Stimulated activated CD4-positive, alpha-beta T cell treated with anti-CD3 and anti-CD28 coated beads, Interleukin-1b, Interleukin-23, amount 100 ng/mL, for 4 hours (primary cell): ENCODE measurements at places on chromosomes 2 and 18.

DNA sequence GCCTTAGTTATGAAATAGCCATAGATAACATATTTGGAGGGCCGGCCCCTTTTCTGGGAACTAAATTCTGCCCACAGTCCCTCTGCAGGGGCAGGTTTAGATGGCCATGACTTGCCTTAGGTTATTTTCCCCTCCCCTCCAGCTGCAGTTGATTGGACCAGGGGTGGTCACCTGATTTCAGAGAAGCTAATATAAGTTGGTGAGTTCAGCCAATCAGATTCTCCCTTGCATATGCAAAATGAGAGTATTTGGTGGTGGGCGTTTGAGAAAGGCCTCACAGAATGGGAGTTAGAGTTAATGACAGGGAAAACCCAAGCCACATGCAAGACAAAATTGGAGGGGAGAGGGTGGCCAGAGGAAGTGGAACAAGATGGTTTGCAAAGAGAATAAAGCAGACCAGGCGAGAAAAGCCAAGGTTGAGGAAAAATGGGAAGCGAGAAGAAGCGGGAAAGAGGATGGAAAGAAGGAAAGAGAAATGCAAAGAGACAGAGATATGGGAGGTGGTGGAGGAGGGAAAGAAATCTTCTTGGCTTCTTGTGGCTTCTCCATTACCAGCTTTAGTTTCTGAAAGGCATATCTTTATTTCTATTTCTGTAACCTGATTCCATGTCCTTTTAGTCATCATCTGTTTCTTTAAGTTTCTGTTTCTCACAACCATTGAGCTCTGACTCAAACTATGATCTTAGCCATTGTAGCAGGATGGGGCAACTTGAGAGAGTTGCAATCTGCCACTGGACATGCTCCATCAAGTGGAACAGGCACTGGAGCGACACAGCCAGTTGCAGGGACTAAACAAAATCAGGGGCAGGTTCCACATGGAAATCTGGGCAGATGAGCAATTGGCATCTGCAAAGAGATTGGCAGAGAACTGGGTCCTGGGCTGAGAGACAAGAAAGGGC lies 108.1 kb upstream of the SIX3 start:
- DNase-seq, result no peak

DNA sequence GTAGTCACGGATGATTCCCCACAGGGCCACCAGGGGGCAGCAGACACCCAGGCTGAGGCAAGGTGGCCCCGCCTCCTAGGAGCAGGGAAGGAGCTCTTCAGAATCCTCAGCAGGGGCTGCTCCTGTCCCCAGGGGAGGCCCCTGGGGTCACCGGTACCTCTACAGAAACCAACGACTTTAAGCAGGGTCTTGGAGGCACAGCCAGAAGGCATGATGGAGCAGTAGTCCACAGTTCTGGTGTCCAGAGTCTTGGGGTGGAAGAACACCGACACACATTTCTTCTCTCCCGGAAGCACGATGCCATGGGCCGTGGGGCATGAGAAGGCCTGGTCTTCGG lies 11.5 kb downstream of the CFAP65 start:
- peak; percentile 65 for DNase-seq

DNA sequence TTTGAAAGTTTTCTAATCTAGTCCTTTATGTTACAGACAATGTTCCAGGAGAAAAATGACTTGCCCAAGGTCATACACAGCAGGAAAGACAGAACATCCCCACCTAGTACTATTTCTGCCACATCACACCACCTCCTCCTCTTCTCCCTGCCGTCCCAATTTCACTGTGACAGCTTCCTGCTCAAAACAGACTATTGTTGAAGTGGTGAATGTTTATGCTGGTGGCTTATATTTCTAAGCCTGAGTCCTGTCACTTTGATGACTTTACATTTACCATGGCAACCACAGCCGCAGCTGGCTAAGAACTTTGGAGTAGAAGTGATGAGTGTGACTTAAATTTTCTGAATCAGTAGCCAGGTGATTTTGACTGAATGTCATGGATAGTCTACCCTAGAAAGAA lies 10.0 kb downstream of the GALNT5 start:
- no peak for DNase-seq

GRCh38 chr18:28040211-28040610 lies 136.7 kb downstream of the CDH2 start:
- no peak for DNase-seq

- DNase-seq, result no peak
Observed at GRCh38 chr2:55842046-55842445, 81.5 kb downstream of the EFEMP1 start.

DNA sequence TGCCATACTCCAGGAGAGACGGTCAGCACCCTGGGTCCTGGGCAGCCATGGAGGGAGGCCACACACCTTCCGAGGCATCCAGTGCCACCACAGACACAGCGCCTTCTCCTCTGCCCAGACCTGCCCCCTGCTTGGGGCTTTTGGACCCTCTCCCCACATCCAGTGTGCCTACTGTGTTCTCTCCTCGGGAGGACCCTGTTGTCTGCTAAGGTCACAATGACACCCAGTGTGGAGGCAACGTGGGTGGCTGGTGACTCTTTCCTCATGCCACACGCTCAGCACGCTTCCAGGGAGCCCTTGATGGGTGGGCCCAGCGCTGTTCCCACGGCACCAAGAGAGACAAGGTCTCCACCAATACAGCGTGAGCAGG lies 251.9 kb downstream of the EIPR1 start:
- DNase-seq, result no peak

- DNase-seq, result no peak
Observed at GRCh38 chr2:121689356-121689755, 40.1 kb upstream of the CLASP1 start.

GRCh38 chr2:40043191-40043590 lies 264.1 kb upstream of the THUMPD2 start:
- no peak for DNase-seq
